Spleen (tissue), 13 donors: ENCODE measurements at places on chromosomes 12 and 14. TPM values are rescaled to one million over a fixed set of nuclear protein-coding genes. Genes with fewer than 3 reads are reported as not detected.

ERBB3 gene
- total RNA-seq = not detected

- H3K27me3 ChIP-seq = no peaks in the 10 kb centered on the region
- no peaks in the 10 kb centered on the region for H3K36me3 ChIP-seq
- no peak overlapping the region for H3K27ac ChIP-seq
- DNase-seq = no peak
Observed at GRCh38 chr12:77374673-77375072, 309.3 kb upstream of the E2F7 start.

GRCh38 chr14:58805057-58805456 lies 167.3 kb downstream of the DACT1 start:
- H3K4me1 ChIP-seq = no peaks in the 10 kb centered on the region
- no peaks in the 10 kb centered on the region for H3K27me3 ChIP-seq
- H3K27ac ChIP-seq = no peak overlapping the region
- DNase-seq = no peak

DNA sequence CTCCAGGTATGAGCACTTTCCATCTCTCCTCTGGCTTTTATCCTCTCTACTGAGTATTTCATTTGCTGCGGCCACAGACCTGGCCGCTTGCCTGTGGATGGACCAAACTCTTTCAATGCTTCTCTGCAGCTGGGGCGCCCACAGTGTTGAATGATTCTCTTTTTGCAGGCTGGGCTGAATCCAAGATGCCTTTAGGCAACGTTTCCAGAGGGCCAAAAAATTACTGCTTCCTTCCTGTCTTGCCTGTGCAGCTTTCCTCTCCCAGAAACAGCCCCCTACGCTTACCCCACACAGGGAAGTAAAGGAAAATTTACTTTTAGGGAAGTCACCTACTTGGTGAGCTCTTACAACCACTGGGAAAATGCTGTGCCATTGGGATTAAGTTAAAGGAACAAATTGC lies 55.6 kb upstream of the JDP2 start:
- no peak overlapping the region for H3K4me3 ChIP-seq
- peaks cover 21% of the 10 kb centered on the region for H3K4me1 ChIP-seq
- no peak for DNase-seq

DNA sequence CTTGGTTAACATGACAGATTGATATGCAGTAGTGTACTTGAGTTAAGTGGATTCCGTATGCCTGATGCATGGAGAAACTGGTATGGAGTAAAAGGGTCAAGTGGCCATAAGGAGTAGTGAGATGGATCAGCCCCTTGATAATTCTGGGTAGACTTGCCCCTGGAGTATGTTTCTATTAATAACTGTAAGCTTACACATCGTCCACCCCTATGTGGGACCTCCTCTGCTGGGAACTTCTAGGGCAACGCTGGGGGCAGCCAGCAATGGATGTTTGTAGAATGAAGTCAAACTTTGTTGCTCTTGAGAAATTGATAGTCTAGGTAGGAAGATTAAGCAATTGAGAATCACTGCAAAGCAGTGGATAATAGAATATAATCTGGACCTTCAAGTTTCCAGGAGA lies 3.5 kb downstream of the C12orf75 start:
- no peaks in the 10 kb centered on the region for H3K27me3 ChIP-seq
- H3K4me1 ChIP-seq = peaks cover 25% of the 10 kb centered on the region
- H3K27ac ChIP-seq = no peak overlapping the region
- no peaks in the 10 kb centered on the region for H3K36me3 ChIP-seq

- H3K27me3 ChIP-seq = no peaks in the 10 kb centered on the region
- H3K4me1 ChIP-seq = no peaks in the 10 kb centered on the region
- H3K4me3 ChIP-seq = no peak overlapping the region
- no peak for DNase-seq
Observed at GRCh38 chr14:52040598-52040997, 28.3 kb downstream of the NID2 start.

- H3K36me3 ChIP-seq = no peaks in the 10 kb centered on the region
- H3K4me1 ChIP-seq = no peaks in the 10 kb centered on the region
- no peaks in the 10 kb centered on the region for H3K27me3 ChIP-seq
- no peak for DNase-seq
- no peak overlapping the region for H3K27ac ChIP-seq
Observed at GRCh38 chr12:120283318-120283717, 8.4 kb downstream of the RNU4-2 start.

- H3K36me3 ChIP-seq = no peaks in the 10 kb centered on the region
- no peak overlapping the region for H3K27ac ChIP-seq
- no peak overlapping the region for H3K4me3 ChIP-seq
- no peaks in the 10 kb centered on the region for H3K4me1 ChIP-seq
Observed at GRCh38 chr14:34023824-34024767, 73.2 kb upstream of the EGLN3 start.
